ENCODE measurements at places on chromosomes 11 and 22. TPM values are rescaled to one million over a fixed set of nuclear protein-coding genes. Genes with fewer than 3 reads are reported as not detected.

DNA sequence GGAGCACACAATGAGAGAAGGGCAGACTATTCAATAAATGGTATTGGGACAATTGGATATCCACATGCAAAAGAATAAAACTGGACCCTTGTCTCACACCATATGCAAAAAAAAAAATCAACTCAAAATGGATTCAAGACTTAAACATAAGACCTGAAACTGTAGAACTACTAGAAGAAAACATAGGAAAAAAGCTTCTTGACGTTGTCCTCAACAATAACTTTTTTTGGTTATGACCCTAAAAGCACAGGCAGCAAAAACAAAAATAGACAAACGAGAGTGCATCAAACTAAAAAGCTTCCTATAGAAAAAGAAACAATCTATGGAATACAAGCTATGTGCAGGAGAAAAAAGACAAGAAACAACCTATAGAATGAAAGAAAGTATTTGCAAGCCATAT, 37.1 kb upstream of the EED start:
- no peak for DNase-seq

DNA sequence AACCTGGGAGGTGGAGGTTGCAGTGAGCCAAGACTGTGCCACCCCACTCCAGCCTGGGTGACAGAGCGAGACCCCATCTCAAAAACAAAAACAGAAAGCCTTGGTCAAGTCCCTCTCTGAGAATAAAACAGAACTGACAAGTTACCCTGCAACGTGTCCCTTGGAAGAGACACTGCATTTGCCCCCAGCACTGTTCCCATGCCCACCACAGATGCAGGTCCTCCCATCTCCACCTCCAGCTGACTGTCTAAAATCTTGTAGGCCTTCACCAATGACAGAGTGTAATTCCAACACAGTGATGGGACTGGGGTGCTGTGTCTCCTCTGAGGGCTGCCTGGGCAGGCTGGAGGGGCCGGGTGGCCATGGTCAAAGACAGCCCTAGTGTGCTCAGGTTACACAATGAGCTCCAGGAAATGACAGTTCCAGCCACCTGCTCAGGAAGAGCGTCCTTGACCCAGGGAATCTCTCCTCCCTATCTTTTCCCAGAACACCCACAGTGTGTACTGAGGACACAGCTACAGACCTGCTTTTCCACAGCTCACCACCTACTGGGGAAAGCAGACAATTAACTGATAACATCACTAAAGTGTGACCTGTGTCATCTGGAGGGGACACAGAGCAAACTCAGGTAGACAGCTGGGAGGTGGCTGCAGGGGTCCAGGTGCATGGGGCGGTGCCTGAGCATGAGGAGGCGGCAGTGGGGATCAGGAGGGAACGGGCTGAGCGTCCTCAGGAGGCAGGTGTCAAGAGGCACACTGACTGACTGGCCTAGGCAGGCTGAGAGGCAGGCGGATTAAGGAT, 56.4 kb downstream of the ARFGAP3 start:
- peak; percentile 33 for DNase-seq

DNA sequence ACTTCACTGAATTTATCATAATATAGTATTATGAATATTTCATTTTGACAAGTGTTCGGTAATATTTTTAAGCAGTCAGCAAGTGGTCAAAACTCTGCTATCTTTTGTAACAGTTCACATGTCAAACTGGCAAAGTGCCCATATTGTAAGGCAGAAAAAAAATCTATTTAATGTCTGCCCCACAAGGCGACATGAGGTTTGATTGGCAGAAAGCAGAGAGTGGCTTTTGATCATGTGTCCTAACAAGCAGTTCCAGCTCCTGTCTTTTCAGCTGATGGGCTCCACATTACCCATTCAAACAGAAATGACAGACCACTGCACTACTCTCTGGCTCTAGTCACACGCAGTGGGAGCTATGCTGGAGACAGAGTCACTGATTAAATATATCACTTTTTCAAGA, 59.0 kb downstream of the SOX6 start:
- DNase-seq = no peak

GRCh38 chr11:93842461-93842860, 8.0 kb downstream of the VSTM5 start:
- DNase-seq = peak; percentile 67

- DNase-seq = no peak
Observed at GRCh38 chr11:11583801-11584529, 37.8 kb downstream of the GALNT18 start.

DNA sequence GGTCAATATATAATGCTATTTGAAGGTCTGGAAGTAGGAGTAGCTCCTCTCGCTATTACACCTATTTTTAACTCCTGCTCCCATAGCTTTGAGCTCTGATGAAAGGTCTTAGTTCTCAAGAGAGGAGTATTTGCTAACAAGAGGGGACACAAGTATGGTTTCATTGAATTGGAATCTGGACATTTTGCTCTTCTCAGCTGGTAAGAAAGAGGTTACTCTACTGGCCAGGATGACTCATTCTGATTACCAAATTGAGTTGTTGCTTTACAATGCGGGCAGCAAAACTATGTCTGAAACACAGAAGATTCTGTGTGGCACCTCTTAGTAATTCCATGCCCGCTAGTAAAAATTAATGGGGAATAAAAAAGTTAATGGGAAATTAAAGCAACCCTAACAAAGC, 63.6 kb upstream of the EP300 start:
- no peak for DNase-seq

GRCh38 chr22:48748113-48748859, 1079.4 kb downstream of the BRD1 start:
- peak; percentile 40 for DNase-seq

- DNase-seq = no peak
Observed at GRCh38 chr22:24413736-24414385, 13.5 kb upstream of the ADORA2A start.

- no peak for DNase-seq
Observed at GRCh38 chr11:67287355-67288197, 1.5 kb upstream of the ANKRD13D start.

DNA sequence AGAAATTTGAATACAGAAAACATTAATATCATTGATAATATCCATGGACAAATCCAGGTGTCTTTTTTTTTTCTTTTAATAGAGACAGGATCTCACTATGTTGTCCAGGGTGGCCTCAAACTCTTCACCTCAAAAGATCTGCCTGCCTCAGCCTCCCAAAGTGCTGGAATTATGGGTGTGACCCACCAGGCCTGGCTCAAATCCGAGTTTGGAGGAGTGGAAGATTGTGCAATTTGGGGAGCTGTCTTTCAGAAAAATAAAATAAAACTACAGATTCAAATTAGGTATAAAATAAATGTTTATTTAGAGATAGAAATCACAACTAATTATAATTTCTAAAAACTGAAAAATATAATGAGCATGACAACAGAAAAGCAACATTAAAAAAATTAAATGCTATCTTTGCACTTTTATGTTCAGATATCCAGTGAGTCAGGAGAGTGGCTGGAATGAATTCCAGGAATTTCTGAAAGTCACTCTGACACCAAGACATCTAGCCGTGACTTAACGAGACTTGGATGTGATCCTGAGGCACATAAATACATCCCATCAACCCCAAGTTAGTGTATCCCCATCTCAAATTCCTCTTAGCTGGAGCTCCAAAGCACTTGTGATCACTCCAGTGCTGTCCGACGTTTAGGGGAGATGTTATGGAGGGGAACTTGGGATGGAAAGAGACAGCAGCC, 128.6 kb upstream of the THY1 start:
- DNase-seq = no peak

GRCh38 chr11:63841554-63841953, 2.6 kb downstream of the MARK2 start:
- DNase-seq = no peak

DNA sequence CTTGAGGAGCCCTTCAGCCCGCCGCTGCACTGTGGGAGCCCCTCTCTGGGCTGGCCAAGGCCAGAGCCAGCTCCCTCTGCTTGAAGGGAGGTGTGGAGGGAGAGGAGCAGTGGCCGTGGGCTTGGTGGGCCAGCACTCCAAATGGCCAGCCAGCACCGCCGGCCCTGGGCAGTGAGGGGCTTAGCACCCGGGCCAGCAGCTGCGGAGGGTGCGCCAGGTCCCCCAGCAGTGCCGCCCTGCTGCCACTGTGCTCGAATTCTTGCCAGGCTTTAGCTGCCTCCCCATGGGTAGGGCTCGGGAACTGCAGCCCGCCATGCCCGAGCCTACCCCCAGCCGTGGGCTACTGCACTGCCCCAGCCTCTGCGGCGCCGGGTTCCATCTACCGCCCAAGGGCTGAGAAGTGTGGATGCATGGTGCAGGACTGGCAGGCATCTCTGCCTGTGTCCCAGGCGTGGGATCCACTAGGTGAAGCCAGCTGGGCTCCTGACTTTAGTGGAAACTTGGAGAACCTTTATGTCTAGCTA, 82.7 kb downstream of the KCNA4 start:
- DNase-seq = no peak

The TSPAN32 gene
- 4.3 TPM for total RNA-seq

The CNIH2 gene
- total RNA-seq = 2.2 TPM

The CLMP gene
- 34.4 TPM for total RNA-seq

The MOV10L1 gene
- 0.26 TPM for total RNA-seq

The WBP2NL gene
- total RNA-seq = 4.2 TPM

Measured in ureter (tissue), 1 donor.